ENCODE measurements at places on chromosomes 4 and X. TPM values are rescaled to one million over a fixed set of nuclear protein-coding genes. Genes with fewer than 3 reads are reported as not detected.

Gene TRIM61
- 1.1 TPM for total RNA-seq

Gene BTK
- 0.48 TPM for total RNA-seq

Gene CYTL1
- not detected for total RNA-seq

DNA sequence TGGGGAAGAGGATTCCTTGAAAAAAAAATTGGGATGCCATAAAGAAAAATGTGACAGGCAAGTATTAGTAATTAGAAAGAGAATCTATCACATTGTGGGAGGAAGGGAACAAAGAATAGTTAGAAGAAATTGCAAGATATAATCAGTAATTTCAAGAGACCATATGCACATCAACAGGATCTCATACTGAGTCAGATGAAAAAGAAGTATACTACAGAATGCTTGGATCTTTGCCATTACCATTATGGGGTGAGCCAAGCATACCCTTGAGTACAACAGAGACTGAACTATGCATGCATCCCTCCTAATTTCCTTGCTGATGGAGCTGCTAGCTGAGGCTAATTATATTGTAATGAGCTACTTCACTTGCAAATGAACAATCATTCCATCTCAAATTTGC is 287.6 kb downstream of the PAPSS1 start:
- no peak for ATAC-seq

- no peak for ATAC-seq
These were observed 40.9 kb upstream of the HMX1 start for GRCh38 chr4:8912506-8912905.

DNA sequence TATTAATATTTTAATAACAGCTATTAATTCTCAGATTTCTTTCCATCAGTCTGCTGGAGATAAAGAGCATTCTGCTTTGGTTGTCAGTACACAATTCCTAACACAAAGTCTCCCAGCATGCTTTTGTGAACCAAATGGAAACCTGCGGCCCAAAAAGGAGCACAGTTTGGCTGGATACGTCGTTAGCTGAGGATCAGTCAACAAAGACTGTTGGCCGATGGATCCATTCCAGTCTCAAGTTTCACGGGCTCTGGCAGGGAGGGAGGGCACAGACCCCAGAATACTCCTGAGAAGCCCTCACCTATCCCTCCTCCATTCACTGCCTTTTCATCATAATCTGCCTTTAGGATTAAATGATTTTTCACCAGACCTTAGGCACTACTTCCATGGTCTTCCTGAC is 26.3 kb upstream of the PRSS48 start:
- ATAC-seq, result no peak

GRCh38 chr4:89137231-89137630 is 25.9 kb downstream of the TIGD2 start:
- no peak for ATAC-seq

GRCh38 chr4:70531981-70532380 is 13.6 kb downstream of the AMTN start:
- ATAC-seq, result no peak

All from activated T-helper 17 cell treated with anti-CD3 and anti-CD28 coated beads, Interleukin-2, amount 50 U/mL, for 72 hours (primary cell).